ENCODE measurements at places on chromosomes 2 and 18.

- no peaks in the 10 kb centered on the region for H3K36me3 ChIP-seq
- no peak overlapping the region for H3K4me3 ChIP-seq
- DNase-seq, result no peak
- no peaks in the 10 kb centered on the region for H3K4me1 ChIP-seq
- H3K27me3 ChIP-seq, result no peaks in the 10 kb centered on the region
- no peak overlapping the region for H3K27ac ChIP-seq
Measured at GRCh38 chr2:6113786-6114185, 421.6 kb downstream of the SOX11 start.

GRCh38 chr18:59724103-59724502 is 26.9 kb upstream of the CCBE1 start:
- DNase-seq, result no peak
- H3K36me3 ChIP-seq, result no peaks in the 10 kb centered on the region
- no peaks in the 10 kb centered on the region for H3K4me1 ChIP-seq
- H3K27ac ChIP-seq, result no peak overlapping the region
- H3K4me3 ChIP-seq, result no peak overlapping the region

GRCh38 chr2:120743657-120744056 is 8.0 kb downstream of the GLI2 start:
- H3K27me3 ChIP-seq, result peaks cover 35% of the 10 kb centered on the region
- DNase-seq, result no peak
- no peak overlapping the region for H3K4me3 ChIP-seq
- no peak overlapping the region for H3K27ac ChIP-seq
- no peaks in the 10 kb centered on the region for H3K4me1 ChIP-seq

DNA sequence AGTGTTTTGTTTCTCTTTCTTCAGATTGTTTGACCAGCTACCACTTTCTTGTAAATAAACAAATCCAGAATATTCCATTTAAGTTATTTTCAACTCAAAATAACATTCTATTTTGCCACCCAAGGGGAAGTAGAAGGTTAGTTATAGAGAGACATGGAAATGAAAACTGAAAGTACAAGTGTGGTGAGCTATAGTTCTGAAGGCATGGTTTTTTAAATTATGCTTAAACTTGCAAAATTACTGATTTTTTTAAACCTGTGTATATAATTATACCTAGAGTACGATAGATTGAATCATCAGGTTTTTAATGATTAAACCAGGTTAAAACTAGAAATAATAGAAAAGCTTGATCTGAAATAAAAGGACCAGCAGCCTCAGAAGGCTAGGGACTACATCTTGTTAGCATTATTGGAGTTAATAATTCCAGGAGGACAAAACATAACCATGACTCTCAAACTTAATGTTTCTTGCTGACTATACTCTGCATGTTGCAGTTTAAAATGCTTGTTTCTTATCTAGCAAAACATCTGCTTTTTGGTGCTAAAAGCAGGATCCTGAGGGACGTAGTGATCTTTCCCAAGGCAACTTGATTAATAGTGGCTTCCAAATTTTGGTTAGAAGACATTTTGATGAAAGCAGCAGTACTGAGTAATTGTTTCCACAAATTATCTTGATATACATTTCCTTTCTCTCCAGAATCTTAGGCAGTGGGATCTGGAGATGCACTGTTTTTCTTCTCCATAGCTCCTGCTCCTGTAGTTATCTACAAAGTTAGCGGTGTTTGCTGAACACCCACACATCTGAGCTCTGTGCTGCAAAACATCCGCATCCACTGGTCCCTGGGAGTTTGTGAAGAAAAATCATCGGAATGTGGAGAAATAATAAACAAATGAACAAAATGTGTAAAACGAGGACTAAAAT is 327.2 kb upstream of the PKDCC start:
- no peaks in the 10 kb centered on the region for H3K36me3 ChIP-seq
- H3K4me1 ChIP-seq, result peaks cover 18% of the 10 kb centered on the region
- H3K27me3 ChIP-seq, result no peaks in the 10 kb centered on the region
- no peak for DNase-seq

GRCh38 chr2:29910465-29910864 is 10.9 kb downstream of the ALK start:
- no peaks in the 10 kb centered on the region for H3K36me3 ChIP-seq
- peaks cover 26% of the 10 kb centered on the region for H3K27me3 ChIP-seq
- no peak overlapping the region for H3K27ac ChIP-seq
- H3K4me3 ChIP-seq, result no peak overlapping the region
- H3K4me1 ChIP-seq, result no peaks in the 10 kb centered on the region
- DNase-seq, result no peak

Measured in natural killer cell treated with Interleukin-12 subunit alpha and Interleukin-12 subunit beta and Interleukin-15 and Interleukin-18, amount 100 ng/mL, for 72 hours (primary cell).